ENCODE measurements at places on chromosomes 16 and 17. TPM values are rescaled to one million over a fixed set of nuclear protein-coding genes. Genes with fewer than 3 reads are reported as not detected.

- peak; percentile 53 for DNase-seq
- H3K36me3 ChIP-seq: no peaks in the 10 kb centered on the region
- no peak overlapping the region for H3K27ac ChIP-seq
- H3K27me3 ChIP-seq: no peaks in the 10 kb centered on the region
- H3K4me3 ChIP-seq: no peak overlapping the region
Measured at GRCh38 chr16:66270333-66270927, 96.1 kb upstream of the CDH5 start.

The C17orf50 gene
- total RNA-seq: not detected

- no peak overlapping the region for H3K4me3 ChIP-seq
- no peaks in the 10 kb centered on the region for H3K4me1 ChIP-seq
- DNase-seq: no peak
Measured at GRCh38 chr17:78544881-78545755, 32.1 kb downstream of the DNAH17 start.

DNA sequence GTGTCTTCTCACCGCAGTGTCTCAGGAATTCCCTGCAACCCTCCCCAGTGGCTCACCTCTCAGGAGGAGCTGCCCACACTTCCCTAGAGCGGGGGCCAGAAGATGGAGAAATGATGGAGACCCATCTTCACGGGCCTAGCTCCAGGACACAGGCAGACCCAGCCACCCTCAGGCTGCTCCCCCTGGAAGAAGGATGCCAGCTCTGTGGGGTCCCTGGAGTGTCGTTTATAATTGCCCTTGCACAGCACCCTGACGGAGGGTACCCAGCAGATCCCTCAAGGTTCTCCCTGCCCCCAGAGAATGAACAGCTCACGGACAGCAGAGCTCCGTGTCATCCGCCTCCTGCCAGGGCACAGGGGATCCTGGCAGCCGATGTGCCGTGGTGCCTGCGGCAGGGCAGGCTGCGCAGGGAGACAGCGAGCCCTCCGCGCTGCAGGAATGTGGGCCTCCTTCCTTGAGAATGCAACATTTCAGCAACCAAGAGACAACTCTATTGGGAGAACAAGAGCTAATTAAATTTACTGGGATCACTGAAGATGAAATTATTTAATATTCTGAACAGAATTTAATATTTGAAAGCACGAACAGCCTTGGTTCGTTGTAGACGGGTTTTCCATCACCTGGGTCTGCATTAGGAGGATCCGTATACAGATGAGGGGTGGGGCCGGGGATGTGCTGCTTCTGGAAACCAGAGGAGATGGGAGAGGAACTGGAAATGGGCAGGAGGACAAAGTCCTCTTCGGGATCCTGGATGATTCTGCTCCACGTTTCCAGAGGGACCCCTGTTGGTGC lies 21.0 kb upstream of the RBFOX3 start:
- DNase-seq: no peak
- H3K4me1 ChIP-seq: no peaks in the 10 kb centered on the region
- H3K27ac ChIP-seq: no peak overlapping the region
- no peaks in the 10 kb centered on the region for H3K36me3 ChIP-seq
- peaks cover 65% of the 10 kb centered on the region for H3K27me3 ChIP-seq

DNA sequence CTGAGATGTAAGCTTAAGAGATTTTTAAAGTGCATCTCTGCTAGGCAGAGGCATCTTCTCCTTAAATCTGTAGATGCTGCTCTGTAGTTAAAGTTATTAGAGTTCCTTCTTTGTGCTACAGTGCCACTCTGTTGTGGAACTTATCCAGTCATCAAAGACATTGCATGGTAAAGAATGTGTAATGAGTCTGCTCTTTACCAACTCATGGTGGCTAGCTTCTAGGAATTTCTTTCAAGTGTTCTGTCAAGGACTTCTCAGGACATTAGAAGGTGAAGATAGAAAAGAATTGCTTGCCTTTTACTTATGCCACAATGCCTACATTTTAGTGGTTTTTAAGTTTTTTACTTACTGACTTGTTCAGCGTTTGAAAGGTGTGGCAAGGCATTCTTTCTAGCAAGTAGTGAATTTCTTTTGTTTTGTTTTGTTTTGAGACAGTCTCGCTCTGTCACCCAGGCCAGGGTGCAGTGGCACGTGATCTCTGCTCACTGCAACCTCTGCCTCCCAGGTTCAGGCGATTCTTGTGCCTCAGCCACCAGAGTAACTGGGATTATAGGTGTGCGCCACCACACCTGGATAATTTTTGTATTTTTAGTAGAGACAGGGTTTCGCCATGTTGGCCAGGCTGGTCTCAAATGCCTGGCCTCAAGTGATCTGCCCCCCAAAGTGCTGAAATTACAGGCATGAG lies 20.3 kb upstream of the ARL2BP start:
- H3K27me3 ChIP-seq: no peaks in the 10 kb centered on the region
- no peak overlapping the region for H3K27ac ChIP-seq
- H3K36me3 ChIP-seq: no peaks in the 10 kb centered on the region
- no peak overlapping the region for H3K4me3 ChIP-seq
- DNase-seq: no peak

GRCh38 chr17:9232591-9233270 lies 211.4 kb downstream of the NTN1 start:
- H3K4me3 ChIP-seq: no peak overlapping the region
- H3K36me3 ChIP-seq: no peaks in the 10 kb centered on the region
- no peak for DNase-seq

DNA sequence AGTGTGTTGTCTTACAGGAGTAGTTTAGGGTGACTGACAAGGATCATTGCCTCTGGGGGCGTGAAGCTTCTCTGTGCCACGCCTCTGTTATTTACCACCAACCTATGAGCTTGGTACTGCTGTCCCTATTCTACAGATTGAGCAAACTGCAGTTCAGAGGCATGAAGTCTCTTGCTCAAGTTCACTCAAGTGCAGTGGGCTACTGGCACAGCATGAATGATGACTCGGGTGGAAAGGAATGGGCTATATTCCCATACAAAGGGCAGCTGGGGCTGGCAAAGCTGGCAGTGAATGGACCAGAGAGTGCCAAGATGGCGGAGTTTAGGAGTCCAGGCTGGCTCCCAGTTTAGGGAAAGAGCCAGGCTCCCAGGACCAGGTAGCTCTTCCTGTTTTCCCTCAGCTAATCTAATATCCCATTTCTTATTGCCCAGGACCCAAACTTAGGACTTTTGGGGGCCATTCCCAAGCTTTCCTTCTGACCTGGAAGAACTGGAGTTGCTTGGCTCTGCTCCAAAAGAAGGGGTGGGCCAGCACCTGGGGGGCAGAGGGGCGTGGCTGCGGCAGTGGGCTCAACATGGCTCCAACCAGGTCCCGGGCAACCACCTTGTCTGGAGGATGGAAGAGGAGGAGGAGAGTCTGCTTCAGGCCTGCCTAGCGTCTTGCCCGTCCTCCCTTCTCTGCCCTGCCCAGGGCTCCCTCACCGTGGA lies 12.9 kb downstream of the PLK1 start:
- H3K27ac ChIP-seq: no peak overlapping the region
- H3K36me3 ChIP-seq: peaks cover 16% of the 10 kb centered on the region
- no peak for DNase-seq
- no peak overlapping the region for H3K4me3 ChIP-seq

The SLC9A5 gene
- total RNA-seq: 1.7 TPM

The EVI2A gene
- total RNA-seq: 53.3 TPM

DNA sequence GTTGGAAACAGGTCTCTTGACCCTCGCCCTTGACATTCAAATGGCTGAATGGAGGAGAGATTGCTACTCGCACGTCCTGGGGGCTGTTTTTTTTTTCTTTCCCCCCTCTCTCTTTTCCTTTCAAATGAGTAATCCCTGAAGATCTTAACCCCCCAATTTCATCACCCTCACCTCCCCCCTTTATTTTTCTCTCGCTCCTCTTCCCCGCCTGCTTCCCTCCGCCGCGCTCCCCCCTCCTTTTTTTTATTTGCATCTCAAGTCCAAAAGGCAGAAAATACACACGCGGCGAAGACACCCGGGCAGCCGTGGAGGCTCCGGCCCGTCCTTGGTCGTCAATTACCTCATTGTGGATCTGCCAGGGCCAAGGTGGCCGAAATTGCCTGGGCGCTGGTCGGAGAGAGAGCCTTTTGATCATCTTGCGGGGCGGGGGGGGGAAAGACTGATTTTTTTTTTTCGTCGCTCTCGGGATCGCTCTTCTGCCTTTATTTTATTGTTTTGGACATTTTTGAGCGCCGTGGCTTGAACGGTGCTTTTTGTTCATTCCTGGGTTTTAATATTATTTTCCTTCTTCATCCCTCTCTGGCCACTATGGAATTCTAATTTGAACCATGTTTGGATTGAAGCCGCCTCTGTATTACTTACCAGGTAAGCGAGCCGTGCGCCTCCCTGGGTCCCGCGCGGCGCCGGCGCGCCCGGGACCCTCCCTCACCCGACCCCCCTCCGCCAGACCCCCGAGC lies 57.2 kb upstream of the GSE1 start:
- H3K36me3 ChIP-seq: no peaks in the 10 kb centered on the region
- H3K27ac ChIP-seq: peak overlapping the region; percentile 92
- peaks cover 46% of the 10 kb centered on the region for H3K4me1 ChIP-seq
- DNase-seq: no peak
- H3K27me3 ChIP-seq: no peaks in the 10 kb centered on the region

The FBF1 gene
- total RNA-seq: 25.7 TPM

GRCh38 chr16:55144651-55145050 lies 179.4 kb upstream of the IRX6 start:
- DNase-seq: no peak
- no peak overlapping the region for H3K4me3 ChIP-seq
- H3K4me1 ChIP-seq: no peaks in the 10 kb centered on the region
- no peak overlapping the region for H3K27ac ChIP-seq
- no peaks in the 10 kb centered on the region for H3K36me3 ChIP-seq

The MTSS2 gene
- 6.6 TPM for total RNA-seq

- no peak overlapping the region for H3K27ac ChIP-seq
- H3K27me3 ChIP-seq: peaks cover 54% of the 10 kb centered on the region
- no peak overlapping the region for H3K4me3 ChIP-seq
- no peaks in the 10 kb centered on the region for H3K36me3 ChIP-seq
- H3K4me1 ChIP-seq: peaks cover 15% of the 10 kb centered on the region
- no peak for DNase-seq
Measured at GRCh38 chr17:43986225-43986981, 18.0 kb upstream of the NAGS start.

The ST6GALNAC2 gene
- 0.55 TPM for total RNA-seq

DNA sequence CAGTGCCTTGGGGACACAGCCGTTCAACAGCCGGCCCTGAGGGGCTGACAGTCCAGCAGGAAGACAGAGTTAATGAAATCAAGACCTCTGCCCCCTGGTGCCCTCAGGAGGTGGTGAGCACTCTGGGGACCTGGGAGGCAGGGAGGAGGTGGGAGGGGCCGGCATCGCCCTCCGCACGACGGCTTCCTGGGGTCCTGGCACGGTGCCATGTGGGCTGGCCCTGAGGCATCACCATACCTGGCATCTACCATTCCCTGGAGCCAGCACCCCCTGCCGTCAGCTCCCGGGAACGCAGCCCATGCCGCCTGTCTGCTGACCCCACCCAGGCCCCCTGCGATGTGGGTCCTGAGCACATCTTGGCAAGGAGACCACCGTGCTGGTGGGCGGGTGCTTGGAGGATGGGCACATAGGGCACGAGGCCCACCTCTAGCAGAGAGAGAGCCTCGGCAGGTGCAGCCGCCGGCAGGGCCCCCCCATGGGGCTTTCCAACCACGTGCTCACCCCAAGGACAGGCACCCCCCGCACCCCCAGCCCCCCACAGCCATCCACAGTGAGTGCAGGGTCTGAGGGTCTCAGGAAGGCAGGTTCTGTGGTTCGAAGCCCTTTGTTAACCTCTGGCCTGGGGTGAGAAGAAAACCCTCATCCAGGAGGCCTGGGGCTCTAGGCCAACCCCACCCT lies 52.5 kb downstream of the ZFPM1 start:
- no peaks in the 10 kb centered on the region for H3K27me3 ChIP-seq
- peaks cover 6% of the 10 kb centered on the region for H3K36me3 ChIP-seq
- H3K4me3 ChIP-seq: no peak overlapping the region
- DNase-seq: peak; percentile 68
- H3K27ac ChIP-seq: no peak overlapping the region

The KRT17 gene
- total RNA-seq: not detected

GRCh38 chr17:43309505-43310332 lies 75.9 kb upstream of the RNU2-1 start:
- no peak for DNase-seq
- no peak overlapping the region for H3K27ac ChIP-seq
- no peaks in the 10 kb centered on the region for H3K27me3 ChIP-seq
- no peak overlapping the region for H3K4me3 ChIP-seq
- no peaks in the 10 kb centered on the region for H3K36me3 ChIP-seq
- H3K4me1 ChIP-seq: no peaks in the 10 kb centered on the region

DNA sequence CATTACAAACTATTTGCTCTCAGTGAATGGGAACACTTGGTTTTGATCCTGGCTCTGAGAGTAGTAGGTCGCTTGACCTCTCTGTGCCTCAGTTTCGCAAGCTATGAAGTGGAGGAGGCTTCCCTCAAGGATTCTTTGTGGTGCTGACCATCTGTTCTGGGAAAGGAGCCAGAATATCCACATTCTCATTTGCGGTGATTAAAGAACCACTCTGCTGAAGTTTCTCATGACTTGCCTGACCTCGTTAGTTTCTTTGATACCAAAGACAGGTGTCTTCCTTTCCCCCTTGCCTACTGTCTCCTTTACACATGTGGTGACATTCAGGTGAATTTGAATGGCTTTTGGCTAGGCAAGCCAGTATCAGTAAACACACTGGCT lies 116.0 kb downstream of the SNX29 start:
- no peak for DNase-seq
- peaks cover 4% of the 10 kb centered on the region for H3K36me3 ChIP-seq
- H3K4me1 ChIP-seq: peaks cover 41% of the 10 kb centered on the region
- H3K27me3 ChIP-seq: no peaks in the 10 kb centered on the region

The CLEC18C gene
- 2.1 TPM for total RNA-seq

The UTS2R gene
- not detected for total RNA-seq

The ZNF385C gene
- total RNA-seq: 0.53 TPM

All from T-cell (primary cell).